ENCODE measurements at places on chromosomes 1 and 21.

DNA sequence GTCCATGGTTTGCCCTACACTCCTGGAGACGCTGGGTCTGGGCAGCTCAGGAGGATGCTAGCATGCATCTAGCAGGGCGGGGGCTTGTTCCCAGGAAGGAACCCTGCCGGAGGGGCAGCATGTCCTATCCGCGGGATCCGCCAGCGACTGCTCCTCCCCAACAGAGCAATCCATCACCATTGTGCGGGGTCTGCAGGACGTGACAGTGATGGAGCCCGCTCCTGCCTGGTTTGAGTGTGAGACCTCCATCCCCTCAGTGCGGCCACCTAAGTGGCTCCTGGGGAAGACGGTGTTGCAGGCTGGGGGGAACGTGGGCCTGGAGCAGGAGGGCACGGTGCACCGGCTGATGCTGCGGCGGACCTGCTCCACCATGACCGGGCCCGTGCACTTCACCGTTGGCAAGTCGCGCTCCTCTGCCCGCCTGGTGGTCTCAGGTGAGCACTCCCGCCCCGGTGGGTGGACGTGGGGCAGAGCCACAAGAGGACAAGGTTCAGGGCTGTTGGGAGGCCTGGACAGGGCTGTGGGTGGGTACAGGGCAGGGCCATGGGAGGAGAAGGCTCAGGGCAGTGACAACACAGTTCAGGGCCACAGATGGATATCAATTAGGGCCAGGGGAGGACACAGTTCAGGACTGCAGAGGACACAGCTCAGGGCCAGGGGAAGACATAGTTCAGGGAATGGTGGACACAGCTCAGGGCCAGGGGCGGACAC, 71.3 kb downstream of the OBSCN start:
- peak; percentile 42 for DNase-seq
- no peak overlapping the region for H3K27ac ChIP-seq
- H3K27me3 ChIP-seq: no peaks in the 10 kb centered on the region
- no peaks in the 10 kb centered on the region for H3K36me3 ChIP-seq

DNA sequence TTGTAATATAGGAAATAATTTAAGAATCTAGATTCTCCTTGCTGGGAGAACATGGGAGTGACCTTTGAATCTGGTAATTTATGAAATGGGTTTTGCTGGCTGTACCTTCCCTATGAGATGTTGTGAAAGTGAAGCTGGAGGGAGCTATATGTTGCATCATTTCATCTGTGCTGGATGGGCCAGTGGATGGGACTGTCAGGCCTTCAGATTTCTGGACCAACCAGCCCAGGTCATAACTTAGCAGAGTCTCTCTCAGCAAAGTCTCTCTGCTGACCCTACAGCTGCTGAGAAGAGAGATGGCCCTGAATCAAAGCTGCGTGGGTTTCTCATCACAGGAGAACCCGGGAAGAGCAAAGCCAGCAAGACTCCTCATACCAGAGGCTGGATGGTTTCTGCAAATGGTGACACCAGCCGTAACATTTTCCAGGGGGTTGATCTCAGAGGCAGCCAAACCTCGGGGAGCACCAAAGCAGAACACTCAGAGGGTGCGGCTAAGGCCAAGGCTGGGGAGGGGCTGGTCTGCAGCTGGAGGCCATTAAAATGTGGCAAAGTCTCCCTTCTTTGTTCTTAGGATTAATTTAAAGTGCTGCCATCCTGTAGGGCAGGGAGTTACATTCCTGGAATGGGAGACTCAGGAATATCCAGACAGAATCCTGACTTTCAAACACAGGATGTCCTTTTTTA, 18.2 kb upstream of the PTGFRN start:
- H3K4me3 ChIP-seq: no peak overlapping the region
- no peaks in the 10 kb centered on the region for H3K27me3 ChIP-seq
- H3K36me3 ChIP-seq: no peaks in the 10 kb centered on the region

- H3K27ac ChIP-seq: no peak overlapping the region
- no peak overlapping the region for H3K4me3 ChIP-seq
- no peaks in the 10 kb centered on the region for H3K36me3 ChIP-seq
- H3K4me1 ChIP-seq: no peaks in the 10 kb centered on the region
- no peaks in the 10 kb centered on the region for H3K27me3 ChIP-seq
These were observed 33.9 kb upstream of the LGALS8 start for GRCh38 chr1:236489710-236490377.

DNA sequence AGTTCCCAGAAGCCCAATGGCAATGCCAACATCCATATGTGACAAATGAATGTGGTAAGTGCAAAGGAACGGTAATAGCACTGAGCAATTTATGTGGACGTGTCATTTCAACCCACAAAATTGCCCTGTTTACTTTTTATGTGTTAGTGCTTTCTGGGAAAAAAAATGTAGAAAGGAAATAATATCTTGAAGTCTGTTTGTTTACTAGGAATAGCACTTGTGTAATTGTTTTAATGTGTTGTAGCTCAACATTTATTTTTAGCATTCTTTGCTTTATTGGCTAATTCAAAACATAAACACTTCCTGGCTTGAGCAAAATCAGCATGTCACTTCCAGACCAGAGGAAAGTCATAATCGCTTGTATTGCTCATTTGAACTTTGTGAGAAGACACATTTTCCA, 224.8 kb upstream of the KCNK2 start:
- H3K36me3 ChIP-seq: no peaks in the 10 kb centered on the region
- H3K4me3 ChIP-seq: no peak overlapping the region
- H3K4me1 ChIP-seq: no peaks in the 10 kb centered on the region
- DNase-seq: no peak

GRCh38 chr1:53620061-53620855, 118.7 kb downstream of the GLIS1 start:
- no peaks in the 10 kb centered on the region for H3K36me3 ChIP-seq
- H3K27ac ChIP-seq: peak overlapping the region; percentile 39
- H3K4me1 ChIP-seq: no peaks in the 10 kb centered on the region
- no peak for DNase-seq
- H3K4me3 ChIP-seq: no peak overlapping the region
- no peaks in the 10 kb centered on the region for H3K27me3 ChIP-seq

- H3K27me3 ChIP-seq: no peaks in the 10 kb centered on the region
- no peak overlapping the region for H3K27ac ChIP-seq
- no peaks in the 10 kb centered on the region for H3K4me1 ChIP-seq
These were observed 18.8 kb upstream of the CDCP2 start for GRCh38 chr1:54171606-54172005.

- no peaks in the 10 kb centered on the region for H3K4me1 ChIP-seq
- H3K27me3 ChIP-seq: no peaks in the 10 kb centered on the region
- no peak overlapping the region for H3K27ac ChIP-seq
- H3K36me3 ChIP-seq: no peaks in the 10 kb centered on the region
- DNase-seq: peak; percentile 71
- H3K4me3 ChIP-seq: no peak overlapping the region
These were observed 258.5 kb downstream of the TRABD2B start for GRCh38 chr1:47738560-47739182.

GRCh38 chr1:234963180-234963903, 165.3 kb downstream of the TOMM20 start:
- peaks cover 69% of the 10 kb centered on the region for H3K4me1 ChIP-seq
- no peaks in the 10 kb centered on the region for H3K27me3 ChIP-seq
- peak; percentile 97 for DNase-seq
- H3K36me3 ChIP-seq: no peaks in the 10 kb centered on the region
- H3K4me3 ChIP-seq: peak overlapping the region; percentile 29
- peak overlapping the region; percentile 97 for H3K27ac ChIP-seq

DNA sequence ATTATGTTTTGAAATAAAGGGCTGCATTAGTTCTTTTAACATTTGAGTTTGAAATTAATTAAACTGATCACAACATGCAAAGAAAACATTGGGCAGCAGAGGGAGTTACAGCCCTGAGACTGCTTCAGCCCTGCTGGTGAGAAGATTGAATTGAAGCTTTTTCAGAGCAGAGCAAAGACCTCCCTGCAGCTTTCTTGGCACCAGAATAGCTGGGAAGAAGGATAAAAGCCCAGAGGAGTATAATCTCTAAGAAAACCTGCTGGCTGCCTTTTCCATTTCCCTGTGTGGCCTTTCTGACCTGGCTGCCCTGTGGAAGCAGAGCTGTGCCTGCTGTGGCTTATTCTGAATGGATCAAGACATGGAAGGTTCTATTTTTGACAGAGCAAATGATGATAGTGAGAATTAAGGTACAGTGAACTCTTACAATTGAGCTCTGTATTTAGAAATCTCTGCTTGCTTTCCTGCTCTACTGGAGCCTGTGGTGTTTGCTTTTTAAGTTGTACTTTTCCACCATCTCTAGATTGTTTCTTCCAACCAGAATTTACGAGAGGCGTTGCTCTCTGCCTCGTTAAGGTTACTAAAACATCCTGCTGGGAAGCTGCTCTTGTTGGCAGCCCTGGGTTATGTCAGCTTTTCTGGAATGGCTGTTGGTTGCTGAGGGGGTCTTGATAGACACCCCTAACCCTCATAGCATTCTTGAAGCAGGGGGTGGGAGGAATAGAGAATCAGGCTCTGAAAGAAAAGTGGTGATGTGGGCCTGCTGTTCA, 9.9 kb downstream of the SNRPE start:
- peaks cover 55% of the 10 kb centered on the region for H3K36me3 ChIP-seq
- no peak for DNase-seq
- no peak overlapping the region for H3K4me3 ChIP-seq
- no peak overlapping the region for H3K27ac ChIP-seq
- no peaks in the 10 kb centered on the region for H3K27me3 ChIP-seq
- no peaks in the 10 kb centered on the region for H3K4me1 ChIP-seq

DNA sequence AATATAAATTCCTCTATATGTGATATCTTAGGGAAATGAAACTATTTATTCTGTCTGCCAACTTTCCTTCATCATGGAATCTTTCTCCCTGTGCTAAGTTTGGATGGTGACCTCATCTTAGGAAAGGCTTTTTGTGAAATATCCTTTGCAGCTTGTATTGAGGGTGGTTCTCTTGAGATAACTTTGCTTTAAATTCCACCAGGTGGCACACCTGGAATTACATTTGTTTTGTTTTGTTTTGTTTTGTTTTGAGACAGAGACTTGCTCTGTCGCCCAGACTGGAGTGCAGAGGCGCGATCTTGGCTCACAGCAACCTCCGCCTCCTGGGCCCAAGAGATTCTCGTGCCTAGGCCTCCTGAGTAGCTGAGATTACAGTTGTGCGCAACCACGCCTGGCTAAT, 7.6 kb upstream of the CD1A start:
- H3K27ac ChIP-seq: no peak overlapping the region
- H3K4me3 ChIP-seq: no peak overlapping the region
- no peak for DNase-seq
- H3K36me3 ChIP-seq: no peaks in the 10 kb centered on the region
- H3K27me3 ChIP-seq: no peaks in the 10 kb centered on the region
- H3K4me1 ChIP-seq: no peaks in the 10 kb centered on the region

GRCh38 chr1:106755682-106756406, 300.6 kb upstream of the PRMT6 start:
- H3K27me3 ChIP-seq: no peaks in the 10 kb centered on the region
- no peaks in the 10 kb centered on the region for H3K4me1 ChIP-seq
- no peaks in the 10 kb centered on the region for H3K36me3 ChIP-seq
- no peak overlapping the region for H3K4me3 ChIP-seq
- DNase-seq: no peak

- peak overlapping the region; percentile 76 for H3K27ac ChIP-seq
- no peaks in the 10 kb centered on the region for H3K36me3 ChIP-seq
- H3K27me3 ChIP-seq: no peaks in the 10 kb centered on the region
- DNase-seq: no peak
These were observed 6.7 kb downstream of the COQ8A start for GRCh38 chr1:226946841-226947240.

DNA sequence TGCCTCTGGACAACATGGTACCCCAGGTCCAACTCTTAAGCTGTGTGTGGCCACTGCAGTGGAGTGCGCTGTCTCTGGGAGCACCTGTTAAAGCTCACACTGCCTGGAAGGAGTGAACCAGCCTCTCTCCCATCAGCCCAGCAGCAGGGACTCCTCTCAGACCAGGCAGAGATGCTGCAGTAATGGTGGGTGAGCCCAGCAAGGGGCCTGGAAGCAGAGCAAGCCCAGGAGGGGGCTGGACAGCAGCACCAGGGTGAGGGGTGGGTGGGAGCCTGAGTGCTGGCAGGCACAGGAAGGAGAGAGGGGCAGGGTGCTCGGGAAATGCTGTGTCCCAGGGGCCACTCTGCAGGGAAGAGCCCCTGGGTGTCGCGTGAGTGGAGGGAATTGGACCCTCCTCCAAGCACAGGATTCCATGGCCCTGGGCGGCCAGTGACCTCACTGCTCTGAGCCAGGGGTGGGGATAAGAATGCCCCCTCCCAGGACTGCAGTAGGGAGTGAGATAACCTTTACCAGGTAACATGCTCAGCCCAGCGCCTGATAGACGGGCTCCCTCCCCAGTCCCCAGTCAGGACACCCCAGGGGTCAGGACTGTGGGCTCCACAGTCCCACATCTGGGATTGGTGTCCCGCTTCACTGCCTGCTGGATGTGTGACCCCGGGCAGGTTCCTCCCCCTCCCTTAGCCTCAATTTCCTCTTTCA, 313.1 kb downstream of the MATN1 start:
- DNase-seq: no peak
- H3K4me1 ChIP-seq: no peaks in the 10 kb centered on the region
- H3K27me3 ChIP-seq: no peaks in the 10 kb centered on the region
- no peaks in the 10 kb centered on the region for H3K36me3 ChIP-seq
- no peak overlapping the region for H3K27ac ChIP-seq

DNA sequence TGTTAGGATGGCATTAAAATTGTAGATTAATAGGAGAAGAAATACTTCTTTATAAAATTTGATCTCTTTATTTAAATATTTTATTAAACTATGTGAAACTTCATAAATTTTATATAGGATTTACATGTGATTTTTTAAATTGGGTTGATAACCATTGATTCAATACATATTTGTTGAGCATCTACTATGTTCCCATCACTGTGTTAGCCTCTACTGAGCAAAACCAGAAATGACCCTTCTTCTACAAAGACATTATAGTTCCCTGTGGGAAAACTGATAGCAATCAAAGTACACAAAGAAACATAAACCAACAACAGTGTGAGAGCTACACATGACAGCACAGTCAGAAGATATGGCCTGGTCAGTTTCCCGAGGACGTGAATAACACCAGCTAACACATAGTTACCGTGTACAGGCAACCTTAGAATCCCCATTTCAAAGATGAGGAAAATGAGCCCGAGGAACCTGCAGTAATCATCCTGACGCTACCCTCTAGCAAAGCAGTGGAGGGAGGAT, 12.2 kb downstream of the TTC13 start:
- no peak for DNase-seq
- no peaks in the 10 kb centered on the region for H3K4me1 ChIP-seq
- H3K4me3 ChIP-seq: no peak overlapping the region
- H3K27ac ChIP-seq: no peak overlapping the region
- no peaks in the 10 kb centered on the region for H3K27me3 ChIP-seq
- no peaks in the 10 kb centered on the region for H3K36me3 ChIP-seq

DNA sequence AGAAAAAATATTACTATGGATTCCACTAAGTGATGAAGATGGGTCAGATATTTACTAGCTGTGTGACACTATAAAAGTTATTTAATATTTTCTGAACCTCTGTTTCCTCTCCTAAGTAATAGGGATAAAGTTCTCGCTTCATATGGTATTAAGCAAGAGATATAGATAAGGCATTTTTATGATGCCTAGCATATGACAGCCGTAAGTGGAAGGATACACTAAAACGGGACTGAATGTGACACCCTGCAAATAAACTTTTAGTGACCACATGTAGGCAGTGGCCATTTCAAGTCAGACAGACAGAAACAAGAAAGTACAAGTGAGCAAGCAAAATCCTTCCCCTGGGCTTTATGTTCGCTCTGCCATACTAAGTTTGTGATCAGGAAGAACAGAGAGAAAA, 14.2 kb downstream of the GBP3 start:
- no peak for DNase-seq
- H3K36me3 ChIP-seq: no peaks in the 10 kb centered on the region
- H3K27me3 ChIP-seq: no peaks in the 10 kb centered on the region
- no peaks in the 10 kb centered on the region for H3K4me1 ChIP-seq
- no peak overlapping the region for H3K27ac ChIP-seq
- H3K4me3 ChIP-seq: no peak overlapping the region

- no peak overlapping the region for H3K4me3 ChIP-seq
- H3K27ac ChIP-seq: no peak overlapping the region
- H3K27me3 ChIP-seq: no peaks in the 10 kb centered on the region
- H3K36me3 ChIP-seq: no peaks in the 10 kb centered on the region
These were observed 92.7 kb downstream of the MAB21L3 start for GRCh38 chr1:116203920-116204319.
